Cerebellar nuclear complex (tissue), 1 donor: ENCODE measurements at places on chromosomes 2 and 18.

DNA sequence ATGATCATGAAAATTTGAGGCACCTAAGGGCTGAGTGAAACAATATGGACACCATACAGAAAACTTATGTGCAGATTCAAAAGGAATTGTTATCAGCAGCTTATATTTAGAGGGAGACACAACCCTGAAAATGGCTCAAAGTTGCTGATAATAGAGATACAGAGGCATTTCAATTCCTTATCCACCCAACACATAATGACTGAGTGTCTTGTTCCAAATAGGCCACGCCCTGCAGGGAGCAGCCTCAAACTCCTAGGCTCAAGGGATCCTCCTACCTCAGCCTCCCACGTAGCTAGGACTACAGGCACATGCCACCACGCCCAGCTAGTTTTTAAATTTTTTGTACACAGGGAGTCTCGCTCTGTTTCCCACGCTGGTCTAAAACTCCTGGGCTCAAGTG is 79.0 kb downstream of the LBH start:
- no peak for DNase-seq

- no peak for DNase-seq
Measured at GRCh38 chr2:68412127-68412819, 47.2 kb downstream of the PLEK start.

DNA sequence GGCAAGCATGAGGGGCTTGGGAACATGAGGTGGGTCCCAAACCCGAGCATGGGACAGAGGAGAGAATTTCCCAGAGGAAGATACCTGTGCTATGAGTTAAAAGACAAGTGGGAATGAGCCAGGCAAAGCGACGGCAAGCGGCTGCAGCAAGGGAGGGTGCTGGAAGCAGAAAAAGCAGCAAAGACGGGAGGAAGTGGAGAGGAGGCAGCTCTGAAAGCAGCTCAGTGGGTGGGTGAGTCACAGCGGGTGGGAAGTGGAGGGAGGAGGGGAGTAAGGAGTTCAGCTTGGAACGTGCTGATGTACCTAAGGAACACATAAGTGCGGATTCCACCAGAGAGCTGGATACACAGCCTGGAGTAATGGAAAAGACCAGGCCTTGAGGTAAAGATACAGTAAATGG is 41.4 kb downstream of the THUMPD2 start:
- no peak for DNase-seq

DNA sequence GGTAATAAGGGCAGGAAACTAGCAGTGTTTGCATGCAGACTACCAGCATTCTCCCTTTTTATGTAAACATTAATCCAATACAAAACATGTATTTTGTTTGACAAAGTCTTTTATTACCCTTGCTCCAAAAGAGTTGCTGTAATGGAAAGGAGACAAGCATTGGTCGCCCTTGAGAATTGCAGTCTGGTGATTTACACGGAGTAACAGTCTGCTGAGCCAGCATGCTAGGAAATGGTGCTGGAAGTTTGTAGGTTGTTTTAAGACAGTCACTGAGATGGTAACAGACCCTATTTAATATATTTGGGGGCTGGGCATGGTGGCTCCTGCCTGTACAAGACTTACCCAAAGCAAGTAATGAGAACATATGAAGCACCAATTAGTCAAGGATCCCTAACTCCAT is 2.8 kb upstream of the PRKCE start:
- DNase-seq, result no peak

GRCh38 chr2:199810422-199811171 is 40.4 kb downstream of the FTCDNL1 start:
- no peak for DNase-seq
